Smooth muscle cell of the pulmonary artery (primary cell): ENCODE measurements at places on chromosomes 5 and 9. TPM values are rescaled to one million over a fixed set of nuclear protein-coding genes. Genes with fewer than 3 reads are reported as not detected.

The SPATA31A5 gene
- total RNA-seq: not detected in 2 replicates

The LCP2 gene
- total RNA-seq: not detected in 2 replicates

The PLAC8L1 gene
- total RNA-seq: 0.20 and 0.52 TPM in 2 replicates

The STK32A gene
- 3.5 and 3.7 TPM in 2 replicates for total RNA-seq
